Dermis blood vessel endothelial cell (primary cell): ENCODE measurements at places on chromosomes 7 and 10. TPM values are rescaled to one million over a fixed set of nuclear protein-coding genes. Genes with fewer than 3 reads are reported as not detected.

- no peak for DNase-seq
Observed at GRCh38 chr10:71202314-71202713, 10.1 kb upstream of the UNC5B start.

DNA sequence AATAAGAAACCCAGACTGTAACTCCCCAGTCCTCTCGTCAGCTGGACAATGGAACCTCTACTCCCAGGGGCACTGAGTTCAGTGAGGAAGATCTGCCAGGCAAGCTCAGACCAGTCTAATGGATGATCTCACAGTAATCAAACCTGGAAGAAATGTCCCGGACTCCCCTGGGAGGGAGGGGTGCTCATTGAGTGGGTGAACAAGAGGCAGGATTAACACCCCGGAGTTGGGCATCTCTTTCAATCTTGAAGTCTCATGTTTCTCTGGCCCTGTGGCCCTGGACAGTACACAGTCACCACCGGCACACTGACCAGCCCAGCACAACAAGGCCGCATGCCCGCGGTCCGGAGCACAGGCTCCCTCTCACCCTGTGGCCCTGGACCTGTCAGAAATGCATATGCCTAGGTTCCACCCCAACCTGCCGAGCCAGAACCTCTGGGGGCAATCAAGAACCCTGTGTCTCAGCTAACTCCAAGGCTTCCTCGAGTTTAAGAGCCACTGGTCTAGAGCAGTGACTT, 27.8 kb downstream of the CXCL12 start:
- DNase-seq: no peak

GRCh38 chr10:88237896-88238614, 345.1 kb downstream of the RNLS start:
- DNase-seq: no peak

DNA sequence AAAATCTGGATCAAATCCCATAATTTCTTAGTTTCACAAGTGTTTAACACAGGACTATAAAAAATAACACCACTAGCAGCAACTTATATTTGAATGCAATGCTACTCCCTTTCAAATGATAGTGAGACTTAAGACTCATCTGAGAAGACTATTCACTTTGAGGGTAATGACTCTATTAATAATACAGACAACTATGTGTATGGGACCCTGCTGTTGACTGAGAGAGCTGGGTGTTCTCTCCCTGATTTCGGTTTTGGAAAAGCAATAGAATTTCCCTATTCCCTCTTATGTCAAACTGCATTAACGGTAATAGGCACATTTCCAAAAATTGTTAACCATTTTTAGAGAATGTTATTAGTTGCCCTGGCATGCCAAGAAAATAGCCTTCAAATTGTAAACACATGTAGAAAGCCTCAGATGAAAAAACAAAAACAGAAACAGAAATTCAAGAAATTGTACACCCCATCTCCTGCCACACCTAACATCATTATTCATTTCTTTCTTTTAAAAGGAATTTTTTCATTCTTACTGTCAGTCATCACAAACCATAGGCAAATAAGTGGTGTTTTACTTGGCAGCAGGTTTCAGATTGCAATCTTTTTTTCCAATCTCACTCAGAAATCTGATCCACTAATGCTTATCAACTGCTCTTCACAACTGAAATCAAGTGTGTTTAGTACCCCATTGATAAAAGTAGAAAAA, 153.7 kb downstream of the TFPI2 start:
- DNase-seq: no peak

DNA sequence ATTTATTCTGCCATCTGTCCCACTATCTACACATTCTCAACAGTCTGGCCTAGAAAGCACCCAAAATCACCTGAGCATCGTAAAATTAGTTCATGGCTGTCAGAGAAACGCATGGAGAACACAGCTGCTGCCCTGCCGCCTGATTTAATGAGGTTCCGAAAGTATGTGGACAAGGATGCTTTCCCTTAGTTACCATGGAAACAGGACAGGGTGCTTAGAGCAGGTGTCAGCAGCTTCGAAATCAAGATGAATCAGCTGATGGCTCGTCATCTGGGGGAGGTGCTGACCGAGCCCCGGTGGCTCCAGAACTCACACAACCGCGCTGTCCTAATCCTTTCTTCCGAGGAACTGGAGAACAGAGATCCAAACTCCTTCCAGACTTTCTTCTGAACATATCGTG, 151.5 kb downstream of the TEX36 start:
- DNase-seq: no peak

GRCh38 chr10:72846238-72846637, 47.3 kb upstream of the OIT3 start:
- DNase-seq: peak; percentile 66

- no peak for DNase-seq
Observed at GRCh38 chr10:124601016-124601415, 139.4 kb downstream of the LHPP start.

DNA sequence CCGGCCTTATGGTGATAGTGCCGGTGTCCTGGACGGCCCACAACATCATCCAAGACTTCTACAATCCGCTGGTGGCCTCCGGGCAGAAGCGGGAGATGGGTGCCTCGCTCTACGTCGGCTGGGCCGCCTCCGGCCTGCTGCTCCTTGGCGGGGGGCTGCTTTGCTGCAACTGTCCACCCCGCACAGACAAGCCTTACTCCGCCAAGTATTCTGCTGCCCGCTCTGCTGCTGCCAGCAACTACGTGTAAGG, 713 bp downstream of the CLDN4 start:
- no peak for DNase-seq

- no peak for DNase-seq
Observed at GRCh38 chr7:25844102-25844870, 307.7 kb upstream of the NFE2L3 start.

- DNase-seq: no peak
Observed at GRCh38 chr7:8114175-8114574, 145.6 kb downstream of the GLCCI1 start.

GRCh38 chr10:124532106-124532641, 70.6 kb downstream of the LHPP start:
- peak; percentile 17 for DNase-seq

- no peak for DNase-seq
Observed at GRCh38 chr10:21693418-21693817, 159.4 kb downstream of the MLLT10 start.

DNA sequence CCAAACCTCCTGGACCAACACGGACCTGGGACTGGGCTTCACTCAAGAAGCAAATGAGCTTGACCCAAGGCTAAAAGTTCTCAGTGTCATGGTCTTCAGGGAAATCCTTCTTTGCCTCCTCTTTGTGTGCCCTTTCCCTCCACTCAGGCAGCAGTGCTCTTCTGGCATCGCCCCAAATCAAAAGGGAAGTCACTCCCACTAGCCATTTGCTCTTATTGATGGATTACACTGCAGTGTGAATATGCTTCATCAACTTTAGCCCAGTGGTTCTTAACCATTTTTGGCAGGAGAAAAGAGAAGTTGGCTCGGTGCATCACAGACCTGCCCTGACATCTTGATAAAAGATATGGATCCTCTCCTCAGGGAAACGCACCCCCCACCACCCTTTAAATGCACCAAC, 19.2 kb upstream of the IKZF1 start:
- no peak for DNase-seq

DNA sequence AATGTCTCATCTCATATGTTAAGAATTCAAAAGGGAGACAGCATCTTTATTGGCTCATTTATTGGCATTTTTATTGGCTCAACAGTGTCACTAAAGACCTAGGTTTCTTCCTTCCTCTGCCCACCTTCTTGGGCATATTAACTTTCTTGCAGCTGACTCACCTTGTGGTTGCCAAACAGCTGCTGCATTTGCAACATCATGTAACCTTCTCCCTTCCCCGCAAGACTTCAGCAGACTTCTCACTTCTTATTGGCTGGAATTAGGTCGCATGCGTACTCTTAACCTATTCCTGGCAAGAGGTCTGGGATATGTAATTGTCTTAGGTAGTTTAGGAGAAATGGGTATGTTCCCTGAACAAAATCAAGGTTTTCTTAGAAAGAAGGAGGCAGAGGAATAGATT, 263.2 kb downstream of the POU6F2 start:
- no peak for DNase-seq

Gene SPDYE1
- not detected in 2 replicates for total RNA-seq

Gene FXYD4
- total RNA-seq: not detected in 2 replicates

Gene LBX1
- not detected in 2 replicates for total RNA-seq

Gene CYP2C8
- total RNA-seq: under 0.01 and 0.05 TPM in 2 replicates

Gene LRRD1
- under 0.01 TPM in 1 of 2 replicates, not detected in the other for total RNA-seq

Gene FAM13C
- 6.0 and 16.7 TPM in 2 replicates for total RNA-seq

Gene GSTO2
- 0.51 and 0.85 TPM in 2 replicates for total RNA-seq

Gene SP4
- total RNA-seq: 6.5 and 8.4 TPM in 2 replicates

Gene TMEM139
- total RNA-seq: 0.14 and 0.17 TPM in 2 replicates

Gene GPR26
- total RNA-seq: not detected in 2 replicates
